ENCODE measurements at places on chromosomes 1 and 21.

- no peak for DNase-seq
Measured at GRCh38 chr1:199319341-199319740, 680.5 kb downstream of the PTPRC start.

DNA sequence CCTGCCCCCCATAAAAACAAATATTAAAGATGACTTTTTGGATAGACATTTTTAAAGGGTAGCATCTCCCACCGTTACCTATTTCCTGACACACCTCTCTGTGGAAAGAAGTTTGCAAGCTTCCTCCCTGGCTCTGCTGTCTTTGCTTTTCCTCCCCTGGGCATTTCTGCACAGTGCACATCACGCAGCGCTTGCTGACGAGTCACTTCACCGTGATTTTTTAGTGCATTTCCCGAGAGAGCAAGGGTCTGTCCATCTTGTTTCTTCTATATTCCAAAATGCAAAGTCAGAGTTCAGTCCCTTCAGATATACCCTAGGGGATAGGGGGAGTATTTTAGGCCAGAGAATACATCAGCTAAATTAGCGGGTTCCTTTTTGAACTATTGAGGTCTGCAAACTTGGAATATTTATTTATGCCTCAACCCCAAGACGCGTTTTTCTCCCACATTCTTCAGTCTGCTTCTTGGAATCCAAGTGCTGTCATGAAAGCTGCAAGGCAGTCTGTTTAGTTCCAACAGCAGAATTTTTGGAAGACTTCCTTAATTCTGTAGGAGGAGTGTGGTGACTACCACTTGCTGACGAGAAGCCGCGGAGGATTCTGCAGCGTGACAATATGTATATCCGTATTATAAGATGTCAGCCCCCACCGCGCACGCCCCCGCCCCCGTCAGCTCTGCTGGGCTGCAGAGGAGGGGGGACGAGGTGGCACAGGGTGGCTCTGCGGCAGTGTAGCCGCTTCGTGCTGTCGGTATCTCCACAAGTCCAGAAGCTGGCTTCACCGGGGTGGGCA lies 22.4 kb downstream of the SMYD2 start:
- DNase-seq: no peak

- DNase-seq: no peak
Measured at GRCh38 chr1:58592522-58593134, 15.6 kb upstream of the TACSTD2 start.

GRCh38 chr1:203424285-203424684 lies 51.3 kb upstream of the PRELP start:
- DNase-seq: no peak

- DNase-seq: no peak
Measured at GRCh38 chr1:51973587-51974474, 16.7 kb downstream of the RAB3B start.

All from stimulated activated CD4-positive, alpha-beta T cell treated with anti-CD3 and anti-CD28 coated beads, Interleukin-1b, Interleukin-23, amount 100 ng/mL, for 24 hours (primary cell).